AG04449 (cell line): ENCODE measurements at places on chromosomes 3 and 15.

- DNase-seq: no peak
Observed at GRCh38 chr15:66169625-66170024, 83.9 kb downstream of the MEGF11 start.

DNA sequence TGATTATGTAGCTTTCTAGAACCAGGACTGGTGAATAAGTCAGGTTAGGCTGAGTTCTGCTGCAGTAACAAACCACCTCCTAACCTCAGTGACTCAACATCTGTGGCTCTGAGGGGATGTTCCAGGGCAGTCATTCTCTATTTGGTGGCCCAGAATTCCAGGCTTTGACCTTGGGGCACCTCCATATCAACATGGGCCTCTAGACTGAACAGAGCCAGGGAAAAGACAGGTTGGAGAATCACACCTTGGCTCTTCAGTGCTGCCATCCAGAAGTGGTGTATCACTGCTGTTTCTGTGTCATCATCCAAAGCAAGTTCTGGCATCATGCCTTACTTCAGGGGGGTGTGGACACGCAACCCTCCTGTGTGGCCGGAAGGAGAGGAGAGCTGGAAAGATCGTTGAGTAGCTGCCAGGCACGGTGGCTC, 15.3 kb downstream of the ZBTB47 start:
- no peak for DNase-seq

DNA sequence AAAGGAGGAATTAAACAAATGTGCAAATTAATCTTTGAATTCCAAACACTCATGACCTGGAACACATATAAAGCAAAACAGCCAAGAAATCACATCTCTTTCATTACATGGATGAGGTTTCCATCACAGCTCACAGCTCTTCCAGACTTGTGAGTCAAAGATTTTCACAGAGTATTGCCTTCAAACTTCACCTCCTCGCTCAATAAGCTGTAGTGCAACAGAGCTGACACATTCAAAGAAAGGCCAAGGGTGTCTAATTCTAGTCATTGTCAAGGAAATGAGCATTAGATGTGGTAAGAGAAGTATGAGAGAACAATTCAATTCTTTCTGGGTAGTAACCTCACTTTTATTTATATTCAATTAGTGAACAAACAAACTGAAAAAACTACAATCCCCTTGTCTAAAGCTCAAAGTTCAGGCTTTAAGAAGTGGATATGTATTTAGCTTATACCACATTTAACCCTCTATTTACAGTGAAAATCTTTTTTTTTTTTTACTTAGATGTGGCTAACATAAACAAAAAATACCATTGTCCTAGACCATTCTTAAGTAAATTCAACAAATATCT, 11.9 kb downstream of the WDR72 start:
- DNase-seq: no peak

GRCh38 chr3:13529196-13530112, 19.5 kb upstream of the FBLN2 start:
- no peak for DNase-seq

GRCh38 chr15:66704019-66704802, 2.2 kb downstream of the SMAD6 start:
- no peak for DNase-seq

GRCh38 chr3:123379041-123379830, 69.7 kb downstream of the ADCY5 start:
- no peak for DNase-seq

DNA sequence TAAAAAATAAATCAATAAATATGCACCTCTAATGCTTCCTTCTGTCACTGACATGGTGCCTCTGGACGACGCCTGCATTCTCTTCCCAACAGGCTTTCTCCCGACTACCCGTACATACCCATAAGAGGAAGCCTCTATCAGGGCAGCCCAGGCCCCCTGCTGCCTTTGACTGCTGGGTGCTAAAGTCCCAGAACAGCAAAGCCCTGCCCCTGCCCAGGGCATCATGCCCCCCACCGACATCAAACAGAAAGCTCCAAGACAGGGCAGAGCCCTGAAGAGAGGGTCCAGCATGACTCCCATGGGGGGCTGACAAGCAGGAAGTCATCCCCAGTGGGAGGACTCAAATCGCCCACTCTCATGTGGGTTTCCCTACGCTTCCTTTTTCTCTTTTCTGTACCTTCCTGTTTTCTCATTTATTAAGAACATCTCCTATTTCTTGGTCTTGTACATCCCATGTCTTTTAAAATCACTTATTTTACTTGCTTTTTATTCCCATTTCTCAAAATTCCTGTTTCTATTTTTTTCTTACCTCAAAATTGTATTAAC, 23.4 kb downstream of the XPC start:
- DNase-seq: no peak

DNA sequence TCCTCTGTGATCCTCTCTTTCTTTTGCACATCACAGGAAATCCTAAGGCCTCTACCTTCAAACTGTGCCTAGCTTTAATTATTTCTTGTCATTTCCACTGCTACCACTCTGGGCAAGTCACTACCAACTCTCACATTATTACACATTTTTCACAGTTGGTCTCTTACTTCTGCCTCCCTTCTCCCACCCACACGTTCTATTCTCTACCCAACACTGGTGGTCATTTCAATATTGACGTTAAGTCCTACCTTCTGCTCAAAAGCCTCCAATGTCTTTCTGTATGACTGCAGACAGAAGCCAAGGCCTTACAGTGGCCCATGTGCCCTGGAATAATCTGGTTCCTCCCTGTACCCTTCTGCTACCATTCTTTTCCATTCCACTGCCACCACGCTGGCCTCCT, 3.9 kb downstream of the KCNMB2 start:
- no peak for DNase-seq

DNA sequence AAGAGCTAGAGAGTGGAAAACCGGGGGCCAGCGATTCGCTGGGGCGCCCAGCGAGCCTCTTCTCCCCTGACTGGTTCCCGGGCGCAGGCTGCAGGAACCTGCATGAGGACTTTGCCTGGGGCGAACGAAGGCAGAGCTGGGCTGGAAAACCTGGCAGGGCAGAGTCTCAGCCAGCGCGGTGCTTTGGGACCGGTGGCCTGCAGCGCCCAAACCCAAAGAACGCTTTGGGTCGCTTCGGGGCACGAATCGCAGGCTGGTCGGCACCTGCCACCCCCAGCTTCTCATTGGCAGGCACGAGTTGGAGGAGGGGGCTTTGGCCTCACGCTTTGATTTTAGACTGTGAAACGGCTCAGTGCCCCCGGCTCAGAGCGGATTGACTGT, 3.0 kb downstream of the ONECUT1 start:
- DNase-seq: no peak
